ENCODE measurements at places on chromosomes 16 and 17. TPM values are rescaled to one million over a fixed set of nuclear protein-coding genes. Genes with fewer than 3 reads are reported as not detected.

Gene SOX9
- total RNA-seq: 21.6 TPM

Gene DNAH17
- total RNA-seq: not detected

Gene AATK
- total RNA-seq: 2.3 TPM

Gene RUNDC3A
- total RNA-seq: 3.4 TPM

Gene CAMKK1
- total RNA-seq: 7.1 TPM

Gene CMC2
- 26.7 TPM for total RNA-seq

Gene PERCC1
- total RNA-seq: not detected

Gene TRAPPC1
- total RNA-seq: 41.5 TPM

DNA sequence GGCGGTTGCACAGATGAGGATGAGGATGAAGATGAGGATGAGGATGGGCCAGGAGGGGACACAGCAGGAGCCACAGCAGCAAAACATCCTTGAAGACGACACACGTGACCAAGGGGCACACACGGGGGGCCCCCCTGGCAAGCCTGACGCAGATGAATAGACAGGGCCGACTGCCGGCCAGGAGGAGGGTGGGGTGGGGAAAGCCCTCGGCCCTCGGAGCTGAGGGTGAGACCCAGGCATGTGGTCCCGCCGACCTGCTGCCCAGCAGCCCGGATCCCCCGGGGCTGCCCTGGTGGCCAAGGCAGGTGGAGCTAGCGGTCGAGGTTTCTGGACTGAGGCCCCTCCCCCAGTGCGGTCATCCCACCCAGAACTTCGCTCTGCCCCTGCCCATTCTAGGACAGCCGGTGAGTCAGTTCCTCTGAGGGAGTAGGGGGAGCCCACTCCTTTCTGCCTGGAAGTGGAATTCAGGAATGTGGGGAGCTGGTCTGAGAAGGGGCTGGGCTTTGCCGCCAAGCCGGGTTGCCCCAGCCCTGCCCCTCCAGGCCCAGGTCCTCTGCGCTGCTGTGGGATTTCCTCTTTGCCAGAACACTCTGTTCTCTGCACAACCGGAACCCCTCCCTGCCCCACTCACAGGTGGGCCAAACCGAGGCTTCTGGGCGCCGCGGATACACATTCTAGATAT, 9.9 kb downstream of the CYGB start:
- peak; percentile 83 for DNase-seq

DNA sequence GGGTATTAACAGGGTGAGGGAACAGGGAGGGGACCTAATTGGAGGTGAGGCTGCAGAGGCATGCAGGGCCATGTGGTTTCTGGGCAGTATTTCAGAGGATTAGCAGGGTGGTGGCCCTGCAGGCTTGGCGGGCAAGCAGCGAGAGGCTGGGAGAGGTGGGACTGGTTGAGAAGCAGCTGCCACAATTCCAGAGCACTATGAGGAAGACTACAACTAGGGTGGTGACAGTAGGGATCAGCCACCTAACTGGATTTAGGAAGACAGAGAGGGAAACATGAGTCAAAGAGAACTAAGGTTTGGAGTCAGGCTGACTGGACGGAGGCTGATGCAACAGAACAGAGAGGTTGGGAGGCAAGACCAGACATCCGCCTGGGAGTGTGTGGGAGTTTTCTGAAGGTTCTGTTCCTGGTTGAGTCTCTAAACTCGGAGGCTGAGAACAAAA, 12.3 kb downstream of the ALOXE3 start:
- DNase-seq: no peak

- DNase-seq: no peak
These were observed 645 bp downstream of the NLGN2 start for GRCh38 chr17:7408252-7408727.

GRCh38 chr17:64392300-64392699, 1.6 kb upstream of the PECAM1 start:
- no peak for DNase-seq

DNA sequence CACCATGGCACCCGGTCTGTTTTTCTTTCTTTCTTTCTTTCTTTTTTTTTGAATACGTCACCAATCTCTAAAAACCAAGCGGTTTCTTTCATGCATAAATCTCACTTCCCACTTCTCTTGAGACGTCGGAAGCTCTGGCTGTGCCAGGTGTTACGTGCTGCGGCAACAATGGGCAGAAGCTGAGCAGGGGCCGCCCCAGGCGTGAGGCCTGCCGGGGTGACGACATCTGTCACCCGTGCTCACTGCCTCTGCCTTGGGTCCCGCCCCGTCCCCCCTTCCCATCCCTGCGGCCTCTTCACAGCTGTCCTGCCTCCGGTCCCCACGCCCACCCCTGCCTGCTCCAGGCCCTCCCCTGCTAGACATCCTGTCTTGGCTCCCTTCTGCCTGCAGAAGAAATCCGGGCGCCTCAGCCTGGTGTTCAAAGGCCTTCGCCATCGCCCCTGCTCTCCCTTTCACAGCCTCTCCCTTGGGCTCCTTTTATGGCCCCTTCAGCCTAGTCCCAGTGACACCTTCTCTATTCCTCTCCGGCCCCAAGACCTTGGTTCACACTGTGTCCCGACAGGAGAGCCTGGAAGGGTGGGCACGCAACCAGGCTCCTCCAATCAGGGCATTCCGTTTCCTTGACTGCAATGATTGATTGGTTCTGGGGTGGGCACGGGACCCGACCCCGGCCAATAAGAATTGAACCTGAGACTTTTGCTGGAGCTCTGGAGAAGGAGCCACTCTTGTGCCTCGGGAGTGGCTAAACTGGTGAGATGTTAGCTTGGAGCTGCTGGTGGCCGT, 4.8 kb downstream of the P2RX1 start:
- no peak for DNase-seq

GRCh38 chr17:40091691-40092397, 8.5 kb downstream of the NR1D1 start:
- DNase-seq: peak; percentile 61

DNA sequence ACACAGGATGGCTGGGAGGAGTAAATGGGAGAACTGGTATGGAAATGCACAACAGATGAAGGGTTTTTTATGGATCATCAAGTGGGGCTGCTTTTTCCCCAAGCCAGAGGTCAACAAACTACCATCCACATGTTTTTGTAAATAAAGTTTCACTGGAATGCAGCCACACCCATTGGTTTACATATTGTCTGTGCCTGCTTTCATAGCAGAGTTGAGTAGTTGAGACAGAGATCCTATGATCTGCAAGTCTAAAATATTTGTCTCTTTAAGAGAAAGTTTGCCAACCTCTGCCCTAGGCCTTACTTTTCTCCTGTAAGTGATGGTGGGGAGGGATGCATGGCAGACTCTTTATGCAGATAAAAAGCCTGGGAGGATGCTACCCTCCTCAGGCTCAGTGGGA, 341.4 kb downstream of the CA10 start:
- DNase-seq: no peak

DNA sequence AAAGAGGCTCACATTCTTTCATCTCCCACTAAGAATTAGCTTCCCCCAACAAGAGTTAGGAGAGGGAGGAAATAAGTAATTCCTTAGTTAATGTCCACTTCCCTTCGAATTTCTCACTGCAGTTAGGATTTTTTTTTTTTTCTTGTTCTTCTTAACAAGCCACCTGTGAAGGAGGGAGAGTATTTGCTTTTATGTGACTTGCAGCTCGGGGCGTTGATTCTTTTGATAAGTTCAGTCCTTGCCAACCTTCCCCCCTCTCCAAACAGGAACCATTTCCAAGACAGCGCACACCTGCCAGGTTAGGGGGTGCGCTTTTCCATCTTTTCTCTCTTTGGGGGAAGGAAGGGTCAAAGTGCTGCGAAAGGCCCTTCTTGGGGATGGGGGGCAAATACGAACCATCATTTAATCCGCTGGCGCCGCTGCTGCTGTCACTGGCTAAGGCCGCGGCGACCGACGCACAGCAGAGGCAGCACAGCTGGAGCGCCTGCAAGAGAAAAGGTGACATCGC, 758 bp downstream of the ADAMTS18 start:
- DNase-seq: no peak

- DNase-seq: no peak
These were observed 467.0 kb upstream of the GOT2 start for GRCh38 chr16:59201160-59201559.

DNA sequence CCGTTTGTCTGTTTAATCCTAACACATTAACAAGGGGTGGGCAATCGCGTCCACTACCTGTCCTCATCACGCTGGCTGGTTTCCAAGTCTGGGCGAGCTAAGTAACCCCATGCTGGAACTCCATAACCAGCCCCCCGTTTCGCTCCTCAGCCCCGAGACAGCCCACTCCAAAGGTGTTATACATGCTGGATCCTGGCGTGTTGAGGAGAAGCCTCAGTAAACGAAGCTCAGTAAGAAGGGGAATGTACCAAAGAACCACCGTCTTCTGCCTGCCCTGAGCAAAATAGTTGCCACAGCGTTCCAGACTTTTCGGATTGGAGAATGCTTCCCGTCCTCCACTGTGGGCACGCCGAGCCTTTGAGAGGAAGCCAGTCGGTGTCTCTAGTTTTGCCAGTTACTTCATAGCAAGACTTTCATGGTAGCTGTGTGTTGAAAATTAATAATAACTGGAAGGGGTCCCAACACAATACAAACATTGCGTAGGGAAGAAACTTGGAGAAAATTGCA, 16.1 kb upstream of the C17orf78 start:
- peak; percentile 85 for DNase-seq

DNA sequence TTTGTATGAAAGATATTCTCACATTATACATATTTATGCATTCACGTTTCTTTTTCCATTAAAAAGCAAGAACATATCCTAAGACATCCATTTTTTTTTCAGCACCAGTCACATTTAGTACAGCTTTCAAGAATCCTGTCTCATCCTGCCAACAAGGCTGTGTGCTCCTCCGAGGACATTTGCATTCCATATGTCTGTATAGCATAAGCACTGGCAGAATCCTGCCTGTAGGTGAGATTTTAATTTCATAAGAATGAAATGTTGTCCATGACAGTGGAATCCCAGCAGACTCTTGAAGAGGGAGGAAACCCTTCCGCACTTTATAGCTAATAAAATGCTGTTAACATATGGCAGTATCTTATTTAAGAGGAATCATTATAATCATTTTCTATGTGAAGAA, 2.9 kb upstream of the PMP22 start:
- no peak for DNase-seq

- DNase-seq: no peak
These were observed 15.9 kb downstream of the NARF start for GRCh38 chr17:82474223-82475010.

DNA sequence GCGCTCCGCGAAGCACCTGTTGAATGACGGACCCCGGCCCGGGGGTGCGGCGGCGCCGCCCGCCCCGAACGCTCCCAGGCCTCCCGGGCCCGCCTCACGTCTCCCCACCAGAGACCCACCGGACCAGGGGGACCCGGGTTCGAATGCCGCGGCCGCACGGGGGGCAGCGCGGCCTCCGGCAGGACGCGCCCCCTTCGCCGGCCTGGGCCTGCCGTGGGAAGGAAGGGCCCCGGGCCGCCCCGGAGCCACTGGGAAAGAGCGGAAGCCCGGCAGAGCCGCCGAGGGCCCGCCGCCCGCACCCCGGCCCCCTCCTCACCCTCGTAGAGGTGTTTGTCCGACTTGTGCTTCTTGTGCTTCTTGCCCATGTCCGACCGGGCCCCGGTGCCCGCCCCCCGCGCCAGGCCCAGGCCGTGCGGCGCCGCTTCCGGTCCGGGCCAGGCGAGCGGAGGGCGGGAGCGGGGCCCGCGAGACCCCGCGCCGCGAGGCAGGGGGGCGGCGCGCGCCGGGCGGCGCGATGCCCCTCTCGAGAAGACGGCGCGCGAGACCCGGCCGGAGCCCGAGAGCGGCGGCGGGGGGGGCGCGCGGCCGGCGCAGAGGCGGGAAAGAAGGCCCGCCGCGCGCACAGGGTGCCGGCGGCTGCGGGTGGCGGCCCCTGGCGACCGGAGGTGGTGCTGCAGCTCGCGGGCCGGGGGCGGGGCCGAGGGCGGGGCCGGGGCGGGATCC, at the start of gene BRD7:
BRD7 (minus strand) TSS at position 579 of the 723 bp plus-strand sequence; CDS start at position 365, 214 bp downstream.
- peak; percentile 87 for DNase-seq

DNA sequence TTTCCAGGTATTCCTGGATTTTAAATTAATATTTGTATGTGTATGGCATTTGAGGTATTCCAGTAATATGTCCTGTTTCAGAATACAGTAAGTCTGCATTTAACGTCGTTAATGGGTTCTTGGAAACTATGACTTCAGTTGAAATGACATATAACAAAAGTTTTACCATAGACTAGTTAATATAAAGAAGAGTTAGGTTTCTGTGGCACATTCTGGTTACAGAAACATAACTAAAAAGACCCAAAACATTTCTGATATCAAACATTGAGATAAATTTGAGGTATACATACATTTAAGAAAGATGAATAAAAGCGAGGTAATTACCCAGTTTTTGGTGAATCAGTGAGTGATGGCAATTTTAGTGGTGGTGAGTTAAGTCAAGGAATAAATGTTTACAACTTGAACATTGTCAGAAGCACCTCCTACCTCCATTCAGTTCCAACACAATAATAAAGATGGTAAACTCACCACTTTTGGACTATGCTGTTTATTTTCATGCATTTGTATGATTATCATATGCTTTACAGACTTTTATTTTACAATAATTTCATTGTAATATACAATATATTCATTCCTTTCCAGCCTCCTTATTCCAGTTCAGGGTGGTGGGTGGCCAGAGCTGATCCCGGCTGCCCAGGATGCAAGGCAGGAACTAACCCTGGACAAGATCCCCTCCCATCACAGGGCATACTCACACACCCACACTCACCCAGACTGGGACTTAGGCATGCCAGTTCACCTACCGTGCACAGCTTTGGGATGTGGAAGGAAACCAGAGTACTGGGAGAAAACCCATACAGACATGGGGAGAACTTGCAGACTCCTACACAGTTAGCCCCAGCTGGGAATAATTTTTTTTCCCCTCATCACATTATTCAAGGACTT, 9.7 kb downstream of the LUC7L3 start:
- no peak for DNase-seq

All from ovary (tissue), 10 donors.